Right ventricle myocardium superior (tissue), 1 donor: ENCODE measurements at places on chromosomes 16 and 17. TPM values are rescaled to one million over a fixed set of nuclear protein-coding genes. Genes with fewer than 3 reads are reported as not detected.

Gene PLD6
- 10.2 TPM for total RNA-seq

Gene CDH5
- total RNA-seq = 42.9 TPM

GRCh38 chr17:76104140-76104895, 731 bp upstream of the EXOC7 start:
- no peak for DNase-seq

- no peak for DNase-seq
Observed at GRCh38 chr17:72118335-72119076, 2.3 kb upstream of the SOX9 start.

- DNase-seq = no peak
Observed at GRCh38 chr16:68031951-68032350, 8.9 kb downstream of the DUS2 start.

GRCh38 chr16:50957056-50957455, 194.0 kb downstream of the SALL1 start:
- no peak for DNase-seq

DNA sequence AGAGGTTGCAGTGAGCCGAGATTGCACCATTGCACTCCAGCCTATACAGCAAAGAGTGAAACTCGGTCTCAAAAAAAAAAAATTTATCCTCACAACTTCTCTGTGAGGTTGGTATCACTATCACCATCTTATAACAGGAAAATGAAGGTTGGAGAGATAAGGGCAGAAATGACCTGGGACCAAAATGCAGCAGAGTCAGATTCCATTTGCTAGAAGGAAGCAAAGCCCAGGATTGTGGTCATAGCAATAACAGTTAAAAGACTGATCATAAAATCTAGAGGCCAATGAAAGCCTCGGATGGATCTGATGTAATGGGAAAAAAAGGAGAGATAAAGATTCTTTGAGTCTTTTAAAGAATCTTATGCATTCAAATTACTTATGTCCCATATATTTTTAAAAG, 69.6 kb upstream of the TEKT1 start:
- no peak for DNase-seq

GRCh38 chr17:27620721-27621120, 10.3 kb upstream of the LGALS9 start:
- DNase-seq = no peak

DNA sequence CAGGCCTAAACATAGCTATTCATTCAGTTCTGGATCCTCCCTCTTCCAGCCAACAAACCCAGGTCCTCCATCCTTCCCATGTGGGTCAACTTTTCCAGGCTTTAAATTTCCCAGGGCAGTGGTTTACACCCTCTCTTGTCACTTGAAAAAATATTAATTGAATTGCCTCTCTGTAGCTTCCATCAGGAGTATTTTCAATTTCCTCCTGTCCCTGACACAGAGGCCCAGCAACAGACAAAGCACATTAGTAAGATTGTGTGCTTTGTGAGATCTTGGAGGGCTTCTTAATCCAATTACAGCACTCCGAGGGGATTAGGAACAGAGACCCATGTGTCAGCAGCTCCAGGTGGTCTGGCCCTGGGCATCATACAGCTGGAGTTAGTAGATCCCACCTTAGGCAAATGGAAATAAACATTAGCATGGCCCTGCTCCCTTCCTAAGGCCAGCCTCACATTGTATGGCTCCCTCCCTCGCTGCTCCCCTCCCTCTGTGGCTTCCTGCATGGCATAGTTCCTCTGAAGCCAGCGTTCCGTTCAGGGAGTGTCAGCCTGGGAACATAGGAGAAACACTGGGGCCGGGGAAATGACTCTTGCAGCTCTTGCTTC, 132.7 kb upstream of the HSBP1 start:
- no peak for DNase-seq

- no peak for DNase-seq
Observed at GRCh38 chr17:33127706-33128105, 136.1 kb downstream of the SPACA3 start.

GRCh38 chr16:81699596-81699995, 79.5 kb upstream of the PLCG2 start:
- peak; percentile 20 for DNase-seq

DNA sequence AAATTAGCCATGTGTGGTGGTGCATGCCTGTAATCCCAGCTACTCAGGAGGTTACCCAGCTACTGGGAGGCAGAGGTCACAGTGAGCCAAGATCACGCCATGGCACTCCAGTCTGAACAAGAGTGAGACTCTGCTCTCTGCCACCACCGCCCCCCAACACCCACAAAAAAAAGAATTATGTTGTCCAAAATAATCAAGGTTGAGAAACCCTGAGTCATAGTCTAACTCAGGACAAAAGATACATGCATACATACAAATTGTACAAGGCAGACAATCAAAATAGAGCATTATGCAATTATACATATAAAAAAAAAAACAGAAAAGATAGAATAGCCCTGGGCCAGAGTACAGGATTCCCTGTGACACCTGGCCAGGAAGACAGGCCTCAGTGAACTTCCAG, 6.6 kb upstream of the KPNB1 start:
- DNase-seq = no peak
